ENCODE measurements at places on chromosomes 2 and 18.

DNA sequence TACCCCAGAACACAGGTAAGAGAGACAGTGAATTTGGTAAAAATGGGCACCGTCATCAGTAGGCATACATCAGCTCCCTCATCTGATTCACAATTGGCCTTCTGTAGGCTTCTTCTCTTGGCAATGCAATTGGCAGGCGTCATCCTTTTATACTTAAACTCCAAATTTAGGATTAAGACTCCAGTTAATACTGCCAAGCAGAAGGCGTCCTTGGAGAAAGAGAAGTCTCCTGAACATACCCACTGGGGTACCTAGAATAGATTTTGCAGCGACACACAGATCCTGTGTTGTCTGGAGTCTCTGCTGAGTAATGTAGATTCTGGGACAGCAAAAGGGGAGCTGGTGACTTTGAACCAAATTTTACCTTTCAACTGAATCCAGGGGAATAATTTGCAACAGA lies 592 bp upstream of the METAP1D start:
- no peak for DNase-seq

GRCh38 chr18:3906116-3906750 lies 456.3 kb downstream of the TGIF1 start:
- DNase-seq = no peak

- no peak for DNase-seq
Observed at GRCh38 chr2:54524226-54524991, 68.3 kb downstream of the SPTBN1 start.

DNA sequence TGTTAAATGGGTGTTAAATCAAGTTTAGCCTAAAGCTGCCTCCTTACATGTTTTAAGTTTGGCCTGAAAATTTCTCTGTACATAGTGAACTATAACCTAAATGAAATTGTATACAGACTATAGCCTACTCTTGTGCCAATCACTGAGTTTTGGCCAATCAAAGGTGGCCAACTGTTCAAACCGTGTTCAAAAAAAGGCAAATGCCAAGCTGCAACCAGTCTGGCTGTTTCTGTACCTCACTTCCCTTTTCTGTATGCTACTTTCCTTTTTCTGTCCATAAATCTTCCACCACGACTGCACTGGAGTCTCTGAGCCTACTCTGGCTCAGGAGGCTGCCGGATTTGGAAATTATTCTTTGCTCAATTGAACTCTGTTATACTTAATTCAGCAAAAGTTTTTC lies 121.0 kb downstream of the SPOPL start:
- DNase-seq = no peak

- DNase-seq = no peak
Observed at GRCh38 chr2:108591163-108591562, 56.9 kb downstream of the LIMS1 start.

- no peak for DNase-seq
Observed at GRCh38 chr2:28395334-28396061, 2.8 kb downstream of the FOSL2 start.

GRCh38 chr18:53025247-53025646 lies 685.2 kb downstream of the DCC start:
- no peak for DNase-seq

DNA sequence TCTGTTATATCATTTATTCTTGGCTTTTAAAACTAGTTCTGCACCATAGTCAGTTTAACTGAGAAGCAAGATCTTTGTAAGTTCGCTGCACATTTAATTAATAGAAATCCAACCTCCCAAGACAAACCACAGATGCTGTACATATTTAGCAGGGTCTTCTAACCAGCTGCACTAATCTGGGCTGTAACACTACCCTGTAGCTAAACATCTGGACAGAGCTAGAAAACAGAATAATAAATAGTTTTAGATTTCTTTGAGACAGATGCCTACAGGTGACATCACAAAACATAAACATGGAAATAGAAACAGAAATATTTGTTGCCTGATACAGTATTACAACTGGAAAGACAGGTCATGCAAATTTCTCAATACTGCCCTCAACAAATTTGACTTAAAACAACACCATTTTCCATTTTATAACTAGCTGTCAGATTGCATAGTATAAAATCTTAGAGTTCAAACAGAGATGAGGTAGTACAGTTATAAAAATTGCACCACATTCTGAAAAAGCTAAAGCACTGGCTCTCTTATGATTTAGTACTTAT lies 315.1 kb downstream of the NR4A2 start:
- no peak for DNase-seq

GRCh38 chr2:158518084-158518483 lies 61.3 kb downstream of the PKP4 start:
- peak; percentile 54 for DNase-seq

DNA sequence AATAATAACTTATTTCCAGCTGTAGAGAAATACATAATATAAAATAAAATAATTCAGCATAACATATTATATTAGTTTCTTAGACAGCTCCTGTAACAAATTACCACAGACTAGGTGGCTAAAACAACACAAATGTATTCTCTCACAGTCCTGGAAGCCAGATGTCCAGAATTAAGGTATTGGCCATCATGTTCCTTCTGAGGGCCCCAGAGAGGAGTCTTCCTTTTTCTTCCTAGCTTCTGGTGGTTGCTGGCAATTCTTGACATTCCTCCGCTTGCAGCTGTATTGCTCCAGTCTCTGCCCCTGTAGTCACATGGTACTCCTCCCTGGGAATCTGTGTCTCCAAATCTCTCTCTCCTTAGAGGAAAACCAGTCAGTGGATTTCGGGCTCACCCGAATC lies 146.8 kb downstream of the RBM43 start:
- no peak for DNase-seq

- DNase-seq = no peak
Observed at GRCh38 chr2:177519534-177520115, 127.1 kb downstream of the AGPS start.

DNA sequence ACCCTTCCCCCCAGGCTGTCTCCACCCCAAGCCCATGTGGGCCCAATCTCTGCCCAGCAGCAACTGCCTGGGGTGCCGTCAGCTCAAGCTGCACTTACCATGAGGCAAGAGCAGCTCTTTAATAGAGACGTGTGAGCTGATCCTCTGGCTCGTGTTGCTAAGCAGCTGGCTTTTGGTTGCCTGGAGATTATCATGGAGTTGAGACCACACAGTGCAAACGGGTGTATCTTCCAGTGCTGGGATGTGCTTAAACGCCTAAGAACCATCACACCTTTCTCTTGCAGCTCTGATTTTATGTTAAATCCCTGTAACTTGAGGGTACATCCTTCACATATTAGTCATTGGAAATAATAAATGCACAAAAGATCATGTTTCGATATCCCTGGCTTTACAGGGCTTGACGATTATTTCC lies 271.1 kb downstream of the PRKCE start:
- no peak for DNase-seq

DNA sequence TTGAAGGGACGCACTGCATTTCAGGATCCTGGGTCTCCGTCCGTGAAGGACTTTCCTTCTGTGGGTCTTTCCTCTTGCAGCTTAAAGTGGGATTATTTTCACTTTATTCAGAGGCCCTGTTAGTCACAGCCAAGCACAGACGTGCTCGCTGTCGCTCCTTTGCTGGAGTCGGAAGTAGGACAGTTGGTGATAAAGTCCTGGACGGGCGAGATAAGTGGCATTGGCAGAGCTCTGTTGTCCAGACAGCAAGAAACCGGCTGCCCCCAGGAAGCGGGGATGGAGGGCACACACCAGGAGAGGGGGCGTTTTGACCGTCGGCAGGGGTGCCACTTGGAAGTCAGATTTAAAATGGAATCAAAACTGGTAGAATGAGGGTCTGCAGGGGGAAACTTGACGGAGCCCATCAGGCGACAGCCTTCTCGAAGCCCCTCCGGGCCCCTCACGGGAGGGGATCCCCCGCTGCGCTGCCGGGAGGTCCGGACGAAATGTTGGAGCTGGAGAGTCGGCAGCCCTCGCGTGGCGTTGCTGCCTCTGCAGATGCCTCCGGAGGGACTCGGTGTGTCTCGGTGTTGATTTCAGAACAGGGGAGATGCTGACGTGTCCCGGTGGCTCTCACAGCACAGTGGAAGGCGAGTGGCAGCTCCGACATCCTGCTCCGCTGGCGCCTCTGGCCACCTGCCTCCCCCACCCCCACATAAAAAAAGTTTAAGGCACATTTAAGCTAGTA lies 124.2 kb downstream of the NFATC1 start:
- peak; percentile 72 for DNase-seq

- no peak for DNase-seq
Observed at GRCh38 chr2:37563375-37564015, 107.9 kb downstream of the CDC42EP3 start.

GRCh38 chr2:170514140-170514539 lies 201.0 kb upstream of the SP5 start:
- no peak for DNase-seq

DNA sequence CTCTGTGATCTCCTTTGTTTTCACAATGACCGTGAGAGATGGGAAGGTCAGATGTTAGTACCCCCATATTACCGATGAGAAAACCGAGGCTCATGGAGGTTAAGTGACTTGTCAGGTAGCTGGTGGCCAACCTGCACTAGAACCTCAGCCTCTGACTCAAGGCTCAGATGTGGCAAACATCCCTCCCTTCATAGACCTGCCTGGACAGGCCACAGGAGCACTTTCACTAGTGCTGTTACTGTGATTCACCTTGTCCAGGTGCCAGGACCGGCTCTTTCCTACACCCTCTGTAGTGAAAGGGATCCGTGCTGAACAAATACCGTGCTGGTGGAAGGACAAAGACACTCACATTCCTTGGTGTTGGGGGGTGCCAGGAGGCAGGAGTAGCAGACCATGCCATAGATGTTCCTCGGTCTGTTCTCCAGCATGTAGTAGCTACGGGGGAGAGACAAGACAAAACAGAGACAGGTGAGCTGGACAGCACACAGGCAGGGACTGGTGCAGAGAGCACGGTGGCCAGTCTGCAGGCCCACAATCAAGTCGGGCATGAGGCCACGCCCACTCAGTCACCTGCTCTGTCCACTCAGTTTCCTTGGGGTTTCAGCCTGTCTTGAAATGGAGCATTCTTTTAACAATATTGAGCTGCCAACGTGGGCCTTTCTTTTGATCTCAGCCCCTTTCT lies 65.9 kb downstream of the EDAR start:
- peak; percentile 48 for DNase-seq

DNA sequence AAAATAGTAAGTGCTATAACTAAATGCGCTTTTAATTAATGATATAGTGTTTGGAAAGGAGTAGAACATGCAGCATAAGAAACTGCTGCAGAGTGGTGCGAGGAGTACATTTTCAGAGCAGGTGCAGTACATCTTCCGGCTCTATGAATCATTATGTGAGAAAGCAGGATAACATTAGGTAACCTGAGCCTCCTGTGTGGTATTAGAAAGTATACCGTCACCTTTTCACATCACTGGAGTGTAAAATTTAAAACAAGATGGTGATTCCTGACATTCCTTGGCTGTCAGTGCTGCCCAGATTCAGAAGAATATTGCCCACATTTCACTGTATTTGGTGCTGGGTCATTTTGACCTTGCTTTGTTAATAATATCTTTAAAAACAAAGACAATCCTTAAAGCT lies 7.8 kb upstream of the DYNC2LI1 start:
- DNase-seq = no peak

GRCh38 chr18:31983976-31984375 lies 34.6 kb upstream of the RNF125 start:
- DNase-seq = no peak

DNA sequence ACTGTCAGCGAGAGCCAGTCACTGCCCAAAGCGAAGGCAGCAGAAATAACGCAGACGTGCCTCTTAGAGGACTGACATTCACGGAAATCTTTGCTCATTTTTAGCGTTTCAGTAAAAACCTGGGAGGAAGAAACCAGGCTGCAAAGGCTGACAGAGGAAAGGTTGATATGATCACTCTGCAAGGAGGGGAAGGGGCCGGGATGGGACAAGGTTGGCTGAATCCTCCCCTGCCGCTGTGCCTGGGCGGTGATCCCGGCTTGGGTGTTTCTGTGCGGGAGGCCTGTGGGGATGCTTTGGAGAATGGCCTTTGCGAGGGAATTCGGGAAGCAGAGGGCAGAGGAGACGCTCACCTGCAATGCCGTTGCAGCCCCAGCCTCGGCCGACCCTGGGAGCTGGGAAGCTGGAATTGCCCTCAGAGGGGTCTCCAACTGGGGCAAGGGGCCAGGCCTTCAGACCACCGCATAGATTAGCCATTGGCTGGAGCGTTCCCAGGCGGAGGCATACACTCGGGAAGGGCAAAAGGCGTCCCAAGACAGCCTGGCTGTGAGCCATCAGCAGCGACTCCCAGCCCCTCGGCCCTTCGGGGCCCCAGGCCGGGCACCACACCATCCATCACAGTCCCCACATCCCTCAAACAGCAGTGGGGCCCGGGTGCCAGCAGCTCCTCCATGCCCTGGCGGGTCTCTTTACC lies 111.7 kb upstream of the GPC1 start:
- peak; percentile 44 for DNase-seq

GRCh38 chr2:15720561-15721307 lies 129.1 kb downstream of the DDX1 start:
- peak; percentile 22 for DNase-seq

- no peak for DNase-seq
Observed at GRCh38 chr2:101064125-101064502, 62.0 kb downstream of the RPL31 start.

GRCh38 chr2:119735565-119735964 lies 24.2 kb upstream of the PTPN4 start:
- DNase-seq = no peak

DNA sequence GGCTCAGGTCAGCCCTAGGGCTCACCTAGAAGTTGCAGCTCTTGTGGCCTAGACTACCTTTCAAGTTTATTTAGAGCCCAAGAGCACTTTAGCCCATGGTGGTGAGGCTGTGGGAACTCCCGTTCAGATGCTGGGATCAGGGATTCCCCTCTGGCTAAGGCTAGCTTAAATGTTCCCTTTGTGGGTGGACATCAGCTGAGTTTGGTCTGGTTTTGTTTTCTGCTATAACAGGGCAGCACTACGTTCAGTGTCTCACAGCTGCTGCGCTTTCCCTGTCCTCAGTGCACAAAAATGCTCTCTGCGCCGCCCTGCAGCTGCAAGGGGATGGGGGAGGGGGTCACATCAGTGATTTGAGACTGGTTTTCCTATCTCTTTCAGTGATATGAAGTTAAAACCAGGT lies 170.5 kb upstream of the KCNJ3 start:
- DNase-seq = no peak

DNA sequence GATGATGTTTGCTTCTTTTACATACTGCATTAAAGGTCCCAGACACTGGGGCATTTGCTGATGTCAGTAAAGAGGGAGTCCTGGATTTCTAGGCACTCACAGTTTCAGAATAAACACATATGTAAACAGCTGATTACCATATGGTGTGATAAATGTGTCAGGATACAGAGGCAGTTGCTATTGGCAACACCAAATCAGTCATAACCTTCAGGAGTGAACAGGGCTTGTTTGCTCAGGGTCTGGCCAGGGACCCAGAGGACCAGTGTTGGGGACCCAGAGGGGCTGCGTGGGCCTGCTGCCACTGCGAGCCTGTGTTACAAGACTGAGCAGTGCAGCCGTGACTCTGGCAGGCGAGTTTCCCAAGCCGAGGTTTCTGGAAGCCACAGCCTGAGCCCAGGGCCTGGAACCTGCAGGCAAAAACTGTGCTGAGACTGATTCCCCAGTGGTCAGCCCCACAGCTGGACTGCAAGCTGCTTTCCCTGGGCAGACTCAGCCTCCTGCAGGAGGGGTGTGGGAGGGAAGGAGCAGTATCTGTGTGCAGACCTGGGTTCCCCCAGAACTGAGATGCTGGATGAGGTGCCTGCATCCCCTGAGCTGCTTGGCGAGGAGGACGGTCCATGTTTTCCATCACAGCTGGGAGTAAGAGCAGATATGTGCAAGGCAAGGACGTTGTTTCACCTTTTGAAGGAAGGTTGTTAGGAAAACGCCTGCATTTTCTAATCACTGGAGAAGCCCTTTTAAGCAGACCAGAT lies 23.6 kb downstream of the ASAP2 start:
- no peak for DNase-seq

Data from islet precursor cell (in vitro differentiated cells).